ENCODE measurements at places on chromosomes 13 and 19.

DNA sequence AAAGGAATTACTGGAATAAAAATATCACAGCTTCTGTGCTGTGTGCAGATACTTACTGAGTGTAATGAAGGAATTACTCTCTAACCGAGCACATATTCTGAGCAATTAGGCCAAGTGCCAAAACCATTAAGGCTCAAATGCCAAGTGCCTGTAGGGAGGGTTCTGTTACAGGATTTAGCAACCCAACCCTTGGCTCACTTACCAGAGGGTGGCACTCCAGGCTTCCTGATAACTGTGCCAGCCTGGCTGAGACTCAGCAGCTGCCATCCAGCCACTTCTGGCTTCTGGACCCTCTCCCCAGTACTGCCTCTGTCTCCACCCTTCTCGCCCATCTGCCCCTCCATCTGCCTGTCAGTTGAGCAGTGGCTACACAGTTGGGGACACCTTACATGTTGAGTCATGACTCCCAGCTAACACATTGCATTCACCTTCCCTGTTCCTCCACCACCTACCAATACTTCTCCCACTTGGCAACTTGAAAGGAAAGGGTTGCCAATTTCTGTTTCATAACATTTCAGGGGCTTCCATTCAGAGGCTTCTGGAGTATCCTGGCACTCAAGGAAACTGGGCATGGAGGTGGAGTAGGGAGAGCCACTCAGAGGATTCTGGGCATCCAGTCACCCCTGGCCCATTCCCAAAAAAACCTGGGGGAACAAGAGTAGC, 110.5 kb downstream of the COG6 start:
- DNase-seq = peak; percentile 9

DNA sequence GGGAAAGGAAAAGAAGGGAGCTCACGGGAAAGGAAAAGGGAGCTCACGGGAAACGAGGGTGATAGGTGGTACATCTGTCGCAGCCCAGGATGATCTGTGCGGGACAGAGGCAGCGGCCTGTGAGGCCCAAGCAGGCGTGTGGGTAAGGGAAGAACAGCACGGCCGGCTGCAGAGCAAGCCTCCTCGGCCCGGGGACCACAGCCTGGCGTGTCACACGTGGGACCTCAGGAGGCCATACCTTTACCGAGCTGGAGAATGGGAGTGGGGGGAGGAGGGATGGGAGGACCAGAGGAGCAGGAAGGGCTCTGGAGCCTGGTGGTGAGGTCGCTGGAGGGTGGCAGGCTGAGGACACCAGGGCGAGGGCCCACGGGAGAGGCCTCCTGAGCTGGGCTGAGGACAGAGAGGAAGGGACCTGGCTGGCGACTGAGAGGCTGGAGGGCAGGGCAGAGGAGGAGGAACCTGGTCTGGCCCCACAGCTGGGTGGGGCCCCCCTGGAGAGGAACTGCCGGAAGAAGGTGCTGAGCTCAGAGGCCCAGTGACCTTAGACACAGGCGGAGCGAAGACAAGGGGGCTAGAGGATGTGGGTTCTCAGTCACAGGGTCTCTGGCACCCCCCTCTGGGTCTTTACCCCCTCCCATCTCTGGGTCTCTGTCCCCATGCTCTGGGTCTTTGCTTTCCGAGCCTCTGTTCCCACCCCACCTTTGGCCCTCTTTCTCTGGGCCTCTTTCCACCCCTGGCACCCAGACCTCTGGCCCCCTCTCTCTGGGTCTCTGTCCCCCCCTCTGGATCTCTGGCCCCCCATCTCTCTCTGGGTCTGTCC, 2.9 kb upstream of the FTL start:
- DNase-seq = no peak

- DNase-seq = no peak
Measured at GRCh38 chr13:45615501-45616101, at the start of gene ERICH6B. ERICH6B (minus strand) TSS chr13:45615739; CDS start chr13:45597005, 18,734 bp downstream.

GRCh38 chr19:41323430-41324125, 13.6 kb downstream of the CCDC97 start:
- no peak for DNase-seq

DNA sequence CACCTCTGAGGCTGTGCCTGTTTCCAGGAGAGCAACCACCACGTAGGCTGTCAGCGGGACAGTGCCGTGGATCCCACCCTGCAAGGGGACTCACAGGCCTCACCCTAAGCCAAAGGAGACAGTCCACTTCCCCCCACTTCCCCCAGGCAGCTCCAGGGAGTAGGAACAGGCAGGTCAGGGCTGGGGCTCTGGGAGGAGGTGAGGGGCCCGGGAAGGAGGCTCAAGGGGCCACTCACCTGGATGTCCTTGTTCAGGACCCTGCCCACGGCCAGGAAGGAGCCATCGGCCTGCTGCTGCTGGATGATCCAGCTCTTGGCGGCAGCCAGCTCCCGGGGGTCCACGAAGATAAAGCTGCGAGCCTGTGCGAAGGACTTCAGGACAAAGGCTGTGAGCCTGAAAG, 25.6 kb downstream of the F2RL3 start:
- no peak for DNase-seq

DNA sequence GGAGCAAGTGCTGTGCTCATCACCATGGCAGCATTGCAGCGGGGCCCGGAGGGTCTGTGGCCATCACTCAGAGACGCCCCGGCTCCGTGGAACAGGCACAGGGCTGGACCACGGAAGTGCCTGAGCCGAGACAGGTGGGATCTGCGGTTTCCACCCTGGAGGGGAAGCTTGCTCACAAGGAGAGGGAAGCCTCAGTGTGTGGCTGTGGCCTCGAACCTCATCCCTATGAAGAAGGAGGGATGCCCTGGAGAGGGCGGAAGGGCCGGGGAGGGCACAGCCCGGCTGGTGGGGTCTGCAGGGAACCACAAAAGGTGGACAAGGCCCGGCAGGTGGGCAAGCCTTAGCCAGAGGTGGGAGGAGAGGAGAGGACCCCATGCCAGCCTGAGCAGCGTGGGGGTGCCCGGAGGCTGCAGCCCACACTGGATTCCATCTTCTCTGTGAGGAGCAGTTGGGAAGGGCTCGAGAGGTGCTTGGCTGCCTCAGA, 30.4 kb upstream of the TMEM255B start:
- no peak for DNase-seq

DNA sequence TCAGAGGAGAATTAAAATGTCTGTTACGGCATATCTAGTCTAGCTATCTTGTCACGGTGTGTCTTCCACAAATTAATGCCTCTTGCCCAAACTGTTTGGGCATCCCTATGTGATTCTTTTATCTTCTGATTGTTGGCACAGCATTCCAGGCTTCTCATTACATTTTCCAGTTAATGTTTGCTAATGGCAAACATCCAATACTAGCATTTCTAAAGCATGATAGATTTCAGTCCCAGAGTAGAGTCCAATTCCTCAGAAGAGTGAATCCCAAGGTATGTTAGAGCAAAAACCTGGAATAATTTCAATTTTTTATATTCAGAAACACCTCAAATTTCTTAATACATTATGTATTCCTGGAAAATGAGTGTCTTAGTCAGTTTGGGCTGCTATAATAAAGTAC, 684.5 kb upstream of the SLITRK1 start:
- DNase-seq = no peak

- DNase-seq = no peak
Measured at GRCh38 chr13:102729560-102730270, 34.9 kb upstream of the METTL21C start.

GRCh38 chr19:28327905-28328304, 885.0 kb downstream of the UQCRFS1 start:
- DNase-seq = no peak

- DNase-seq = no peak
Measured at GRCh38 chr19:45670670-45671453, 2.8 kb downstream of the GIPR start.

DNA sequence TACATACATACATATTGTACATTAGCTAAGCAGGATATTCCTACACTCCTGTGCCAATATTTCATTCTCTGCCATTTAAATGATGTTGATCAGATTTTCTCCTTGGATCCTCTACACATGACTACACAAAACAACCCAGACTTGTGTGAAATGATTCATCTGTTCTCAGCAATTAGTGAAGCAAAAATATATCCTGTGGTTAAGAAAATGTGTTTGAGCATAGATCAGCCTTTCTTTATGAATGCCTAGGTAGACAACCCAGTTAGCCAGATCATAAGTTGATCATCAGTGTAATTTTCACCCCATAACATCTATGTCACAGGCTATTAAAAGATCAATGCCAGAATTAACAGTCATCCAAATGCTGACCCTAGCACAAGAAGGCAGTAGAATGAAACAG, 275.2 kb upstream of the EDNRB start:
- no peak for DNase-seq

- DNase-seq = no peak
Measured at GRCh38 chr13:77774181-77774580, 76.7 kb downstream of the SLAIN1 start.

- no peak for DNase-seq
Measured at GRCh38 chr13:111076155-111077013, 38.7 kb upstream of the ARHGEF7 start.

DNA sequence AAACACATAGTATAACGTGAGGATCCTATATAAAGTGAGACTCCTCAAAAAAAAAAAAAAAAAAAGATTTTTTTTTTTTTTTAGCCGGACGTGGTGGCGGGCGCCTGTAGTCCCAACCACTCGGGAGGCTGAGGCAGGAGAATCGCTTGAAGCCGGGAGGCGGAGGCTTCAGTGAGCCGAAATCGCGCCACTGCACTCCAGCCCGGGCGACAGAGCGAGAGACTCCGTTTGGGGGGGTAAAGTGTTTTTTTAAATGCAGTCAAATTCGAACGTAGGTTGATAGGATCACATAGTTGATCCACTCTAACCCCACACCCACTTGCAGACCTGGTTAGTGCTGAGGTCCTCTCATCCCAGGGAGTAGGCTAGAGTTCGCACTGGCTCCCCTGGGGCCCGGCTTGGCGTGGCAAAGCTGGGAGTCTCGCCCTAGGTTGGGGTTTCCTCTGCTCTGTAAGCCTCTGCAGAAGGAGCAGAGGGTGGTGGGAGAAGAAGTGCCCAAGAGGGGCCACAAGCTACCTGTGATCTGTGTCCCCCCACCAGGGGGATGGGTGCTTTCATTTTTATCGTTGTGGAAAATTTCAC, 6.5 kb downstream of the RNF225 start:
- DNase-seq = no peak

DNA sequence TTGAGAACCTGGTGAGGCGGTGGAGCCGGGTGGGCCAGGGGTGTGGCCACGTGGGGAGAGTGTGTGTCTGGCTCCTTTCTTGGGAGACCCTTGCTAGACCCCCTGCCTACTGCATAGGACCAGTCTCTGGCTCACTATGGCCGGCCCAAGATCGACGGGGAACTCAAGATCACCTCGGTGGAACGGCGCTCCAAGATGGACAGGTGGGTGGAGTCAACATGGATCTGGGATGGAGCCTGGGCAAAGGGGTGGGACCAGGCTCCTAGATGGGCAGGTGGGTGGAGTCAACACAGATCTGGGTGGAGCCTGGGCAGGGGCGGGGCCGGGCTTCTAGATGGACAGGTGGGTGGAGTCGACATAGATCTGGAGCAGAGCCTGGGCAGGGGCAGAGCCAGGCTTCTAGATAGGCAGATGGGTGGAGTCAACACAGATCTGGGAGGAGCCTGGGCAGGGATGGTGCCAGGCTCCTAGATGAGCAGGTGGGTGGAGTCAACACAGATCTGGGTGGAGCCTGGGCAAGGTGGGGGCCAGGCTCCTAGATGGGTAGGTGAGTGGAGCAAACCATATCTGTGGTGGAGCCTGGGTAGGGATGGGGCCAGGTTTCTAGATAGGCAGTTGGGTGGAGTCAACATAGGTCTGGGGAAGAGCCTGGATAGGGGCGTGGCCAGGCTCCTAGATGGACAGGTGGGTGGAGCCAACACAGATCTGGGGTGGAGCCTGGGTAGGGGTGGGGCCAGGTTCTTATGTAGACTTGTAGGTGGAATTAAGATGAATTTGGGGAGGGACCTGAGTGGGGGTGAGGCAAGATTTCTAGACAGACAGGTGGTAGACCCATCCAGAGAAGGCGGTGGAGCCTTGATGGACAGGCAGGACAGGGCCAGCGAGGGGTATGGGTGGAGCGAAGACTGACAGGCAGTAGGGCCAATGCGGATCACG, 56.5 kb downstream of the VAV1 start:
- DNase-seq = no peak

DNA sequence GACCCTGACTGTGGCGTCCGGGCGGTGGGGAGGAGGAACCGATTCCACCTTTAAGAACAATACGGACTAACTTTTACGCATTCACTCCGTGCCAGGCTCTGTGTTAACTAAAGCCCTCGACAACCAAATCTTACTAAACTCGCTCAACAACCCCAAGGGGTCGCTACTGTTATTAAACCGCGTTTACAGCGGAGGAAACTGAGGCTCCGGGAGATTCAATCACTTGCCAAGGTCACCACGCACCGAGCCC, 1.2 kb downstream of the SAMD1 start:
- no peak for DNase-seq

DNA sequence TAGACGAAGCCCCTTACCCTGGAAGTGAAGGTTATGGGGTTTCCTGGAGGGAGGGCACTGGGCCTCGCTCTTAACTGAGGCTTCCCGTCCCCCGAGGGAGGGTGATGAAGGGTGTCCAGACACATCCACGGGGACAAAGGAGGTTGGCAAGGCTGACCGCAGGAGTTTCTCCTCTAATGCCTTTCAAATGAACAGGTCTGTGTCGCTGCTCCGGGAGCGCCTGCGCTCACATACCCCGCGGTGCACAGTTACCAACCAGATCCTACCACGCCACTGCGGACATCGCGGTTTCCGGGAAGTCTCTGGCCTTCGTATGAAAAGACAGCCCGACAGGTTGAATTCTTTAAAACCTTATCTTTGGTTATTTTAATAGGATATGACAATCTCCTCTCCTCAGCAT, 41.3 kb downstream of the IRS2 start:
- no peak for DNase-seq

GRCh38 chr19:16361926-16362325, 37.3 kb downstream of the KLF2 start:
- no peak for DNase-seq

DNA sequence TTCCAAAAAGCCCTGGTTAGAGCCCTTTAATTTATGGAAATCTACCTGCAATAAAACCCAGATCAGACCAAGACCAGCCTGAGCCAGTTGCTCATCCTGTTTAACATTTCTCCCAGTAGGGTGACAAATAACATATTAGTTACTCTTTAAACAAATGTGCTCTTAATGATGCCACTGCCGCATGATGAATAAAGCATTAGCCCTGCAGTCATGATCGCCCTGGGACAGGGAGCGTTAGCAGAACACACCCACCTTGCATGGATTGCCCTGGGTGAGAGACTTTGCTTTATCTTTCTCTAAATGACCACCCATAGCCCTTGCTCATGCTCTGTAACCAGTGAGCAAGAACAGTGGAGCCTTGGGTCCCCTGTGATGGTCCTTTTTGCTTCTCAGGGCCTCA, 362.4 kb downstream of the ENOX1 start:
- DNase-seq = no peak
